ENCODE measurements at places on chromosomes 5 and 9.

GRCh38 chr5:102600964-102601363 is 102.2 kb upstream of the SLCO6A1 start:
- no peak for DNase-seq

- DNase-seq, result no peak
These were observed 14.8 kb downstream of the ODF2 start for GRCh38 chr9:128470560-128470959.

GRCh38 chr9:92977279-92977678 is 30.0 kb downstream of the FGD3 start:
- DNase-seq, result no peak

GRCh38 chr5:1501372-1502045 is 22.3 kb downstream of the LPCAT1 start:
- no peak for DNase-seq

GRCh38 chr9:114737118-114737517 is 55.1 kb upstream of the TEX48 start:
- no peak for DNase-seq

DNA sequence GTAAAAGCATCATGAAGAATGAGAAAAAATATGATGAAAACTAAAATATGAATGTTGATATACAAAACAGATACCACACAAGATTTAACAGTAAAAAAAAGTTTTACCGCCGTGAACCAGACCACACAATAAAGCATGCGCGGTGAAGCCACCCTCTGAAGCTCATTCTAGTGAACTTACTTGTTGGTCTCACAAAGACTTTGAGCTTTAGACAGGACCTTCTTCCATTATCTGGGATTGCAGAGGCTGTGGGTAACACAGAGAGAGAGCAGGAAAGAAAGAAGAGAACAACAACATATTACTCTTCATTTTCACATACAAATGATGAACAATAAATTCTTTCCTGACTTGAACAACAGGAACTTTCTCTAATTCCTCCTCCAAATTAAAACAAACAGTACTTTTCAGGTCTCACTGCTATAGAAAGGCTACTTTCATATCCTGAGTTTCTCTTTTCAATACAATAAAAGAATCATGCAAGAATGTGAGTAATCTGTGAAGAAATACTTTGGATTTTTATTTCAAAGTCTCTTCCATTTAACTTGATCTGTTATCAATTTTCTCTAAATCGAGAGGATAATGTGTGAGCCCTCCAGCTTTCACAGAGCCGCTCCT is 283.1 kb downstream of the EFNA5 start:
- no peak for DNase-seq
